Right renal cortex interstitium (tissue), 3 donors: ENCODE measurements at places on chromosomes 6 and 20. TPM values are rescaled to one million over a fixed set of nuclear protein-coding genes. Genes with fewer than 3 reads are reported as not detected.

The GINM1 gene
- polyA plus RNA-seq: 106 TPM

GRCh38 chr6:3351829-3352524 is 93.2 kb downstream of the PSMG4 start:
- no peak for DNase-seq

DNA sequence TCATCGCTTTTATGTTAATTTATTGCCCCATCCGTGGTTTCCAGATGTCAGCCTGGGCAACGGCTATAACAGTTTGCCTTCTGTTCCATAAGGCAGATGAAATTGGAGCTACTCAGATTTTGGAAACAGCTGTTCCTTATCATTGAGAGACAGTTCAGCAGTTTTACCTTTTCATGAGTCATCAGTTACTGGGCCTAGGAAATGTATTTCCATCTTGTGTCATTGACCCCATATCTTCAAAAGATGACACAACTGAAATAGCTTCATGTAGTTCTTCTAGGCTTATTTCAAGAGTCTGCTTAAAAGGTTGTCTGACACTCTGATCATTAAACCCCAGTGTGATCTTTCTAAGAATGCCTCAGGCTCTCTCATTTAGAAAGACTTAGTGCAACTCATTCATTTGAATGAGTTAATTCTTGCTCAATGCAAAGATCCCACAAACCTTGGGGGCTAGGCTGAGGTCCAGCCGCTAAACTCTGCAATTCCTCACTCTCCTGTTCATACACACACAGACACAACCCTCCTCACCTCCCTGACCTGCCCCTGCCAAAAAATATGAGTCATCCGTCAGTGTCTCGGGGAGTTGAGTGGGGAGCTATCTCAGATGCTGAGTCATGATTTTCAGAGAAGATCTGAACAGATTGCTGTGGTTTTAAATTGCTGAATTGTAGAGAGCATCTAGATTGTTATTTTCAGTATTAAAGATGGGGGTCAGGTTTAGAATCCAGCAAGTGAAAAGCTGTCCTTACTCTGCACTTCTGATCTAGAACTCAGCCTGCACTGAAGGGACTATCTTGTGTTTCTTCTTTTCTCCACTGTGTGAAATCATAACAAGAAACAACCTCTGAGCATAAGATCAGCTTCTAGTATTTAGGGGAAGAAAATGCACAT is 61.8 kb downstream of the RPP40 start:
- no peak for DNase-seq

The BPI gene
- polyA plus RNA-seq: 1.0 TPM

DNA sequence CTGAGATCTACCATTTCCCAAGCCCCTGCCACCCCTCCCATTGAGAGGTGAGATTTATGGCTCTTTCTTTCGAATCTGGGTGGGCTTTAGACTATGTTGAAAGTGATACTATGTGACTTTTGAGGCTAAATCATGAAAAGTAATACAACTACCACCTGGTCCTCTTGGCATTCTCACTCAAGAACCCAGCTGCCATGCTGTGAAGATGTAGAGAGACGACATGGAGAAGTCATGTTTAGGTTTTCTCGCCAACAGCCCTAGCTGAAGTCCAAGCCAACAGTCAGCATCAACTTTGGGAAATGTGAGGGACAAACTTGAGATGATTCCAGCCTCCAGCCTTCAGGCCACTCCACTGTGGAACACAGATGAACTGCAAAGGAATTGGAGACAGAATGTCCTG is 108.7 kb downstream of the SCP2D1 start:
- no peak for DNase-seq

GRCh38 chr6:72522735-72523141 is 99.1 kb upstream of the KCNQ5 start:
- no peak for DNase-seq

GRCh38 chr6:292506-293192 is 362 bp downstream of the DUSP22 start:
- no peak for DNase-seq

The HSF2 gene
- 40.4 TPM for polyA plus RNA-seq
